Renal pelvis (tissue), 12 donors: ENCODE measurements at places on chromosomes 3 and 15.

DNA sequence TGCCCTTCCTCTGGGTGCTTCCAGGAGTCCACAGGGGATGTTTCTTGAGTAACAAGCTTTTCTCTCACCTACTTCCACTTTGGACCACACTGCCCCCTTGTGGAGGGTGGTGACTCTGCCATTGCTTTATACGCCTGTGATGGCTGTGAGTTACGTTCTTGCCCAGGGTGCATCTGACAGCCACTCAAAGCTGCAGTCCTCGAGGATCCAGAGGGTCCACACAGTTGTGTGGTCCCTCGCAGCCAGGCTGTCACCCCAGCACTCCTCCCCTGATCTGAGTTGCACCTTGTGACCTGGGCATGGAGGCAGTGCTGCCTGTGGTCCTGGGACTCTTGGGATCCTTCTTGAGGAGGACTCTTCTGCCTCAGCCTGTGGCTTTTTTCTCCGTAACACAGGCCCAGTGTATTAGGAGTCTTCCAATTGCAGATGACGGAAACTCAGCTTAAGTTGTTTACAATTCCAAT is 23.4 kb downstream of the FOXL2 start:
- DNase-seq, result peak; percentile 81

GRCh38 chr3:143643905-143644304 is 204.4 kb downstream of the SLC9A9 start:
- no peak for DNase-seq

DNA sequence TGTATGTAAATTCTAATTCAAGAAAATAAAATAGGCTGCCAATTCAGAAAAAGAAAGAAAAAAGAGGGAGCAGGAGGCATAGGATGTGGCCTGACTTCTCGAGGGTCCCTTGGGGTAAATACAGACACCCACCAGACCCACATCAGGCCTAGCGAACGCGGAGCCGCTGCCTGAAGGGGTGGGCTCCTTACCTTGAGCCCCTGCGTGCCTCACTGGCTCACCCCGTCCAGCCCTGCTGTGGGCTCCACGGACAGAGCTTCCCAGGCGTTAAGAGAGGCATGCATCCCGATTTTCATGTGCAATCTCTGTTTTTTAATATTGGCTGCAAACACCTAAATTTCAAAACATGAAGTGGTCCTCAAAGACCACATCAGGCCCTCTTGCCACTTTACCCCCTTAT is 257.8 kb downstream of the PLCL2 start:
- no peak for DNase-seq

GRCh38 chr15:78290222-78290621 is 9.2 kb downstream of the SKIC8 start:
- DNase-seq, result no peak

- no peak for DNase-seq
Observed at GRCh38 chr3:128781164-128781563, 55.2 kb downstream of the RAB7A start.

GRCh38 chr3:151675858-151676615 is 57.7 kb upstream of the AADACL2 start:
- DNase-seq, result no peak
